GM04503 (cell line): ENCODE measurements at places on chromosomes 4 and X.

- DNase-seq: no peak
These were observed 10.0 kb downstream of the ABHD18 start for GRCh38 chr4:127975121-127975770.

GRCh38 chrX:123756320-123756719 is 23.5 kb upstream of the THOC2 start:
- DNase-seq: no peak

- no peak for DNase-seq
These were observed 83.8 kb downstream of the CCKAR start for GRCh38 chr4:26406346-26406975.

GRCh38 chr4:123651066-123651465 is 254.5 kb downstream of the SPRY1 start:
- no peak for DNase-seq

- DNase-seq: no peak
These were observed 45.8 kb downstream of the ENOX2 start for GRCh38 chrX:130857207-130857606.

DNA sequence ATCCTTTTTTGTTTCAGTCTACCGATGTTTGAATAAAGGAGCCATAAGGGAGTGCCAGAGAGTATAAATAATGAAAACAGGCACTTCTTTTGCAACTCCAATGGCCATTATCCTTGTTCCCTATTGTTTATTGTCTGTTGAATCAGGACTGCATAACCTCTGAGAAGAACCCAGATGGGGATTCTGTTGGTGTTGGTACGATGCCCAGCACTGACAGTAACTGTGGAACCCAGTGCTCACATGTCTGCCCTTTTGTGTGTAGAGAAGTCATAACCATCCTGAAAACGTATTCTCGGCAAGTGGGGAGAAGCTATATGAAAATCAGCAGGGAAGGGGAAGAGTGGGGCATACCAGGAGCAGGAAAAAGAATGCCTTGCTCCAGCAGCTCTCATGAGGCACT is 195.1 kb upstream of the EDNRA start:
- no peak for DNase-seq

DNA sequence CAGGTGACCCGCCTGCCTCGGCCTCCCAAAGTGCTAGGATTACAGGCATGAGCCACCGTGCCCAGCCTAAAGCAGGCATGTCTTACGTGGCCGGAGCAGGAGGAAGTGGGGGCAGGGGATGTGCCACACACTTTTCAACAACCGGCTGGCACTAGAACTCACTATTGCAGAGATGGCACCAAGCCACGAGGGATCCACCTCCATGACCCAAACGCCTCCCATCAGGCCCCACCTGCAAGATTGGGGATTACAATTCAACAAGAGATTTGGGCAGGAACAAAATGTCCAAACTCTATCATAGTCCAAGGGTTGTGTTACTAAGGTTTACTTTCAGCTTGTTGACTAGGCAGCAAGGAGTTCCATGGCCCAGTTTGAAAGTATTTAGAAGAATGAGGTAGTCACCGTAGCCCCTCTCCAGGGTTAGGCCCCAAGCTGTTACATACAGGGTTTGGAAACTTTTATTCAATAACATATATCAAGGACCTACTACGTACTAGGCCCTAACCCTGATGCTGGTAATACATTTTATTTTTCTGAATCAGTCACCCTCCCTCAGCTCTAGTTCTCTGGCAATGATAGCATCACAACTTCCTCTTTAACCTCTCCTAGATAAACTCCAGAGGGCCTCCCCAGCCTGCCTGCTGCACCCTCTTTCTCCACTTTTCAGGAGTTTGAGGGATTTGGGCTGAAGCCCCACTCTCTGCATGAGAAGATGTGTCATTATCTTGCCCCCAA is 18.0 kb upstream of the TBC1D14 start:
- no peak for DNase-seq

DNA sequence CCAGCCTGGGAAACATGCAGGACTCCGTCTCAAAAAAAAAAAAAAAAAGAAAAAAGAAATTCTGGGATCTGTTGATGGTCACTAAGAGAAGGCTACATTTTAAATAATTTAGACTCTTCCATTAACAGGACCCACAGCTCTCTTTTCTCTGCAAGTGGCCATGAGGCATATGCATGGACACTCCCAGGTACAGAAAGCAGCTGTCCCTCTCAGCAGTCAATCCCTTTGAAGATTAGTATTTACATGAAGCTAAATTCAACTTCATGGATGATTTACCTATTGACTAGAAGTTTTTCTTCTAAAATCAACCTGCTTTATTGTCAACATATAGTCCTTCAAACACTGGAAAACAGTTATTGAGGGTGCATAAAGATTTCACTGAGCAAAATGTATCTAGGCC is 139.9 kb downstream of the CPEB2 start:
- no peak for DNase-seq

GRCh38 chr4:26987191-26987590 is 126.5 kb downstream of the STIM2 start:
- no peak for DNase-seq

DNA sequence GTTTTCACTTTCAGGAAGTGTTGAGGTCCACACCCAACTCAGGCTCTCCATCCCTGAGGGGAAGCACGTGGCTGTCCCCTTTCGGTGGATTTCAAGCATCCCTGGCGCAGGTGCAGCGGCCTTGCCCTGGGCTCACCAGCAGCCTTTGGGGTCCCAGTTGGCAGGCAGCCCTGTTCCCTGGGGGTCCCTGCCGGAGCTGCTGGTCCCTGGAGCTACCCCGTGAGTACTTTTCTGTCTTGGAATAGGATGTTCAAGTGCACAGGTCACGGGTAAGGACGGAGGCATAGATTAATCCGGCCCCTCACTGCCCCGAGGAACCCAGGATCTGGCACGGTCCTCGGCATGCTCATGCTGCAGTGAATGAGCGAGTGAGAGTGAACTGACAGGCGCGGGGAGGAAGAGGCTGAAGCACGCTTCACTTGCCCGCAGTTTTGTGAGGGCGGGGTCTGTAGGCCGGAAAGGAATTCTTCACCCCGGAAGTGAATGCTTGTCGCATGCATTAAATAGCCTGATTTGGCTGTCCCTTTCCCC is 117.2 kb upstream of the FAT1 start:
- DNase-seq: no peak

DNA sequence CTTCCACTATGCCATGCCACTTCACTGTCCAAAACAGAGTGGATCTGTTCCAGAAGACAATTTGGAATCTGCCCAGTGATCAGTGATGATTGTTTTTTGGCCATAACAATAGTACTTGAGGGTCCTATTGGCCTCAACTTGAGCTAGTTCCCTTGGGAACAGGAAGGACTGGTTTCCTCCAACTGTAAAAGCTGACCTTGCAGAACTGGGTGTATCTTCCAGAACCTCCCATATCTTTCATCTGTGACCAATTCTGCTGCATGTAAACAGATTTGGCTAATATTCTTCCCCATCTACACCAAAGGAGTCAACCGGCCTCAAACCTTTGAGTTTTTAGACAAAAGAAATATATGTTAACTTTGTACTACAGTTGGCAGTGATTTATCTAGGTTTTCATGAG is 165.1 kb upstream of the TRPC5 start:
- no peak for DNase-seq
